ENCODE measurements at places on chromosomes 2 and 18. TPM values are rescaled to one million over a fixed set of nuclear protein-coding genes. Genes with fewer than 3 reads are reported as not detected.

The LRRTM1 gene
- under 0.01 TPM for total RNA-seq

The RAX gene
- total RNA-seq: not detected

The GKN1 gene
- not detected for total RNA-seq

The GCG gene
- total RNA-seq: not detected

The PPM1B gene
- total RNA-seq: 21.2 TPM

The C2orf72 gene
- under 0.01 TPM for total RNA-seq

The SERPINB13 gene
- total RNA-seq: not detected

The DNER gene
- 7.9 TPM for total RNA-seq

The CRYBA2 gene
- not detected for total RNA-seq

The KRTCAP3 gene
- total RNA-seq: 8.2 TPM
